ENCODE measurements at places on chromosomes 5 and 9. TPM values are rescaled to one million over a fixed set of nuclear protein-coding genes. Genes with fewer than 3 reads are reported as not detected.

C5orf34 gene
- total RNA-seq, result 1.4 TPM

GABRA6 gene
- not detected for total RNA-seq

CCDC192 gene
- total RNA-seq, result not detected

HTR1A gene
- total RNA-seq, result not detected

GRIA1 gene
- under 0.01 TPM for total RNA-seq

CLIC3 gene
- total RNA-seq, result 7.8 TPM
